ENCODE measurements at places on chromosomes 7 and 10.
A peak's percentile ranks its signal among the peaks of the same experiment; 100 is the strongest.

GRCh38 chr7:584122-584465, 64.4 kb upstream of the PDGFA start:
- peaks cover 4% of the 10 kb centered on the region for H3K27me3 ChIP-seq
- H3K27ac ChIP-seq, result peak overlapping the region; percentile 94
- peak; percentile 85 for DNase-seq
- peaks cover 2% of the 10 kb centered on the region for H3K36me3 ChIP-seq
- peaks cover 7% of the 10 kb centered on the region for H3K4me1 ChIP-seq
- peak overlapping the region; percentile 53 for H3K4me3 ChIP-seq

DNA sequence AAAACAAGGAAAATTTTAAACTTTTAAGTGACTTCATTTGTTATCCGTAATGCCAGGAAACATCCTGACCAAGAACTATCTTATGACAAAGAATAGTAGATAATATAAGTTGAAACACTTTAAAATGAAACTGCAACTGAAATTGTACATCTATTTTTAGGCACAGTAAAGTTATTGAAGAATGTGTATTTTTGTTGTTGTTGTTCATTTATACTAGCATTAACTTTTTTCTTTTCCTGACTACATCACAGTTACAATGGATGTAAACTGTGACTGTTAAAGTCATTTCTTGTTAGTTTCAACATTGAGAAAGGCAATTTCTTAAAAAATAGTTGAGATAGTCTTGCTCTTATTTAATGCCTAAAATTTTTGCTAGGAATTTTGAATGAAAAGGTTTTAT, 2.6 kb downstream of the CPED1 start:
- peaks cover 21% of the 10 kb centered on the region for H3K27me3 ChIP-seq
- peaks cover 13% of the 10 kb centered on the region for H3K4me1 ChIP-seq
- H3K36me3 ChIP-seq, result no peaks in the 10 kb centered on the region
- H3K27ac ChIP-seq, result no peak overlapping the region

DNA sequence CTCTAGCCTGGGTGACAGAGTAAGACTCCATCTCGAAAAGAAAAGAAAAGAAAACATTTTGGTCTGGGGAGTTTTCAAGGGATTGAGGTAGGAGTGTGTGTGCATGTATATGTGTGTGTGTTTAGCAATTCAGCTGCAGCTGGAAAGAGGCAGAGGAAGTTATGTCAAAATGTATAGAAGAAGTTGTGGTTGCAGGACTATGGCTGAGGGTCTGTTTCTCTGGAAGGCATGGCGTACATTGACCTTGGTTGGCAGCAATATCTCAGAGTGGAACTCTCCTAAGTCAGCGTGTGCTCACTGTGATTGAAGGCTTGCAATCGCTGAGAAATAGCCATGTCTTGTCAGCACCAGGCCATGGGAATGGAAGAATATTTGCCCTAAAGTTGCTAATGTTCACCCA, 28.6 kb upstream of the RHBDD2 start:
- no peaks in the 10 kb centered on the region for H3K4me1 ChIP-seq
- no peaks in the 10 kb centered on the region for H3K27me3 ChIP-seq
- H3K36me3 ChIP-seq, result no peaks in the 10 kb centered on the region
- H3K27ac ChIP-seq, result no peak overlapping the region
- no peak overlapping the region for H3K4me3 ChIP-seq
- no peak for DNase-seq

- H3K4me3 ChIP-seq, result no peak overlapping the region
- no peaks in the 10 kb centered on the region for H3K4me1 ChIP-seq
- H3K36me3 ChIP-seq, result no peaks in the 10 kb centered on the region
These were observed 62.2 kb upstream of the ADCY1 start for GRCh38 chr7:45511721-45512597.
